ENCODE measurements at places on chromosomes 7 and 10.

- no peak for DNase-seq
Observed at GRCh38 chr7:1093916-1094508, 6.1 kb downstream of the GPER1 start.

GRCh38 chr10:1961989-1962388, 224.7 kb upstream of the ADARB2 start:
- DNase-seq: no peak

DNA sequence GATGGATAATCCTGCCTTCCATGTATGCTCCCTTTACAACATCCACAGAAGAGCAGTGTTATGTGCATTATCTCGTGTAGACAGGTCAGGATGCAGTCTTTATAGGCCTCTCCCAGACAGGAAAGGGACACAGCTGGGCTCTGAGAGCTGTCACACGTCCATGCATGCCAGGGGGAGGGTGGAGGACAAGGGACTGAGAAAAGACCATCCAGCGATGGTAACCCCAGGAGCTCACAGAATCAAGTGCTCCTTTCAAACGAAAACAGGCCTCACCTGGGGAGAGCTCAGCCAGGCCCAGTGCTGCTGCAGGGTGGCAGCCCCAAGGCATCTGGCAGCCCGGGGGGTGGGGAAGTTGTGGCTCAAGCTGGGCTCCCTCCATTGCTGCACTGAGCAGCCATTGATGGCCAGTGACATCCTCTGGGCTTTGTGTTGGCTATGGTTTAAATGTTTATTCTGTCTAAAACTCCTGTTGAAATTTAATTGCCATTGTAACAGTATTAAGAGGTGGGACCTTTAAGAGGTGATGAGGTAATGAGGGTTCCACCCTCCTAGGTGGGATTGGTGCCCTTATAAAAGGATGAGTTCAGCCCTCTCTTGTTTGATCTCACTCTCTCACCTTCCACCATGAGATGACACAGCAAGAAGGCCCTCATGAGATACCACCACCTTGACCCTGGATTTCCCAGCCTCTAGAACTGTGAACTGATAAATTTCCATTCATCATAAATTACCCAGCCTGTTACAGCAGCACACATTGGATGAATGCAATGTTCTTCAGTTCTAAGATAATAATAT, 15.7 kb downstream of the JCAD start:
- no peak for DNase-seq

DNA sequence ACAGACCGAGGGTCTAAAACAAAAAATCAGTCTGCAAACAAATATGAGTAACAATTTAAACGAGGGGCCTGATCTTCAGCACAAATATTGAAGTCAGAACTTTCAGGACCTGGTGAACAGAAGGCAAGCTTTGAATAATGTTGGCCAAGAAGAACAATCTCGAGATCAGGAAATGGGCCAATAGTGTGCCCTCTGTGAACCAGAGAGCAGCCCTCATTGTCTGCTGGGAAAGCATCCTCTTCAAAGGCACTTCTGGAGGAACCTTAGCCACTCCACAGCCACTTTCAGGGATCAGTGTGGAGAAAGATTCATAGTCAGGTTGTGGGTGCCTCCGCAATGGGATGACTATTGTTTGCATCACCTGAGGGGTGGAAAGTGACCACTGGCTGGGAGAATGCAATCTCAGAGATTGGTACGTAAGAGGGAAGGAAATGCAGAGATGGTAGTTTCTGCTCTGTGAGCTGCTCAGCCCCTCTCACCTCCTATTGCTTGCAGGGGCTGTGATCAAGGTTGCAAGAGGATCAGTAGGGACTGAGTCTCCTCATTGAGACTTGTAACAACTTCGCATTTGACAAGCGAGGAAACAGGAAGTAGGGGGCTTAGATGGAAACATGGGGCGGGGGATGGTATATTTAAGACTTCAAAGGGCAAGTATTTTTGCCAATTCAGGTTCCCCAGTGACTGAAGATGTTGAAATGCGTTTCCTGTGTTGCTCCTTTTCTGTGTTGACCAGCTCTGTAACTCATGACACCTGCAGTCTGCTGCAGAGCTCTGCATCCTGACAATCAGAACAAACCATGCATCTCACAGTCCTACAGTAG, 28.4 kb upstream of the IFRD1 start:
- no peak for DNase-seq

DNA sequence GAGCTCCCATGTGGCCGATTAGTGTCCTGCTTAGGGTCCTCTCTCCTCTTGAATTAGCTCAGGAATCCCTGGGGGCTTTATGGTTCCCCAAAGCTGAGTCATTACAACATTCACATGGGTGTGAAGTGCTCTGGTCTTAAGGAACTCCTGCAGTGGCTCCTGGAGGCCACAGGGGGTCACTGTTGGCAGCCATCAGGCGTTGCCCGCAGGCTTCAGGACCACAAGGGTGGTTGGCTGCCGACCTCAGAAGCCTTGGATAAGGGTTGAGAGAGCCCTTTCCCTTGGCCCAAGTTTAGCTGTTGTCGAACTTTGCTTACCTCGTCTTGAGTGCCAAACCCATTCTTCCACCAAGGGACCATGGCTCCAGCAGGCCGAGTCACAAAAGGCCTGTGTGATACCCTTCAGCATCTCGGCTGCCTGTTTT, 61.7 kb downstream of the SH2D4B start:
- DNase-seq: peak; percentile 75

DNA sequence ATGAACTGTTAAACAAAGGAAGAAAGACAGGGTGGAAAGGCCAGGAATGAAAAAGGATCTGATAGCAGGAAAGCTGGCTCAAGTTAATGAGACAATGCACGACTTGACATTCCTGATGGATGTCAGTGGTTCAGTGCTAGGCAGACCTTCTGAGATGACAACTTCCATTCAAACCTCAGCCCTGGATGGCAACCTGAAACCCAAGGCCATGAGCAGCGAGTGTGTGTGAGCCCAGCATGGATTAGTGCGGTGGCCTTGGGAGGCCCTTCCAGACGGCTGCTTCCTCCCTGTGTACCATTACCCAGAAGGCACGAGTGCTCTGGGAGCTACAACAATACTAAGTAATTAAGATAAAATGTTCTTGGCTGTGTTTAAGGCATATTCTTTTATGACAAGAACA, 18.8 kb downstream of the TRIL start:
- peak; percentile 33 for DNase-seq

DNA sequence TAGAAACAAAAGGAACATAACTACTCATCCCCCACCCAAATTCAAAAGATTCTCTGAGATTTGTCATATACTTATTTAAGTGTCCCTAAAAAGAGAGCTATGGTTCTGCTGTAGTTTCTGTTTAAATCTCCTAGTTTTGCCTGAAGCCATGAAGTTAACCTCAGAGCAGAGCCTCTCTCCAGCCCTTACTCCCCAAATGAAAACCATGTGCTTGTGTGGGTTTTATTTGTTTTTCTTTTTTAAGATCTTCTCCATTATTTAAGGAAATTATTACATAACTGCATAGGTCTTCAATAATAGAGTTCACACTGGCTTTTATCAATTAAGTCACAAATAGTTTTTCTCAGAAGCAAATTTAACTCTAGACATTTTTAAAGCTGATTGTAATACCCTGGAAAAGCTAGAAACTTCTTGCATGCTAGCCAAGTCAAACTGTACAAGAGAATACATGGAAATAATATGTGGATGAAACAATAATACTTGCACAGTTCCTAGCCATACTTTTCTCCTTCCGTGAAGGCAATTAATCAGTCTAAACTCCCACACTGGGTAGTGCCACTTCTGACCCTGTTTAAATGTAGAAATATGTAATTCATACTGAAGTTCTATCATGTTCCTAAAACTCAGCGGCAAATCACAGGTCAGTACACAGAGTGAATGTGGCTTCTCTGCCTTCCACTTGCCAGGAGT, 579.7 kb downstream of the SUGCT start:
- DNase-seq: no peak
